Activated CD4-positive, alpha-beta T cell treated with anti-CD3 and anti-CD28 coated beads, Interleukin-2, amount 10 ng/mL, durations not matched to agents 24 days and 14 days (primary cell): ENCODE measurements at places on chromosomes 5 and 9.

GRCh38 chr5:145062280-145063062, 772.7 kb downstream of the PRELID2 start:
- no peak for DNase-seq
- no peaks in the 10 kb centered on the region for H3K4me1 ChIP-seq
- no peak overlapping the region for H3K27ac ChIP-seq
- no peaks in the 10 kb centered on the region for H3K36me3 ChIP-seq
- H3K27me3 ChIP-seq, result no peaks in the 10 kb centered on the region

DNA sequence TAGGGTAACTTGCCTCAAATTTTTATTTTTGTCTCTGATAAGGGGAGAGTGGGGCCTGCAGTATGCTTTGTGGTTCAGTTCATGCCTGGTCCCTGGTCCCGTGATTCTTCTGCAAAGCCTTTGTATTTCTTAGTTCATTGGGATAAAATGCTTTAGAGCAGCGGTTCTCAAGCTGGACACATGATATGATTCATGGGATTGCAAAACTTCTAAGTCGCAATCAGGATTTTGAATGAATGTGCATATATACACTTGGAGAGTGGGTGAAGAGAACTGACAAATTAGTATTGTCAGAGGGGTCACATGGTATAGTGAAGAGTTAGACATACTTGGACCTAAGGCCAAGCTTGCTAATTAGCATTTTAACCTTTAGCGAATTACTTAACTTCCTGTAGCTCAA, 265.4 kb upstream of the KLF9 start:
- H3K36me3 ChIP-seq, result no peaks in the 10 kb centered on the region
- no peaks in the 10 kb centered on the region for H3K4me1 ChIP-seq
- no peak for DNase-seq
- no peak overlapping the region for H3K4me3 ChIP-seq
- H3K27ac ChIP-seq, result no peak overlapping the region

- no peak for DNase-seq
- peaks cover 4% of the 10 kb centered on the region for H3K27me3 ChIP-seq
- no peak overlapping the region for H3K27ac ChIP-seq
- no peaks in the 10 kb centered on the region for H3K4me1 ChIP-seq
Observed at GRCh38 chr5:42828671-42829070, 17.0 kb upstream of the SELENOP start.

DNA sequence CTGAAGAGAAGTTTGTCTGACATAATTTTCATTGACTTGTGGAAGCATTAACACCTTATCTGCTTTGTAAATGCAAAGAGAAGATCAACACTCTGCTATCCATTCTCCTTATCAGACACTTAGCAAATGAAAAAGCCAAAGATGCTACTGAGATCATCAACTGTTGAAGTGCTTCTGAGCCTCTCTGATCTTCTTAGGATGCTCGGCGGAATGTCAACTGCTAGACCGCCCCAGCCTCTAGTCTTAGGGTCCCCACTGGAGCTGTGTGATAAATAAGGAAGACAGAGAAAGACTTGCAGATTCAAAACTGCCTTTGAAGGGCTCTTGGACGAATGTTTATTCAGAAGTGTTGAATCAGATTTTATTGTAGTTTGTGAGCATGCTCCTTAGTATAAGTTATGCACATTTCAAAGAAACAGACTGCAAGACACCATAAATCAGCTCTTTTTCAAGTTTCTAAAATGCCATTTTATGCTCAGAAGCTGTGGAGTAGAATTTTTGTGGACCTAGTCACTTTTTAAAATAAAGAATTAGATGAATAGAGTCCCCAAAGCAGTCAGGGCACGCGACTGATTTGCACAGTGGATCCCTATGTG, 197.9 kb downstream of the DIRAS2 start:
- no peak overlapping the region for H3K4me3 ChIP-seq
- H3K36me3 ChIP-seq, result no peaks in the 10 kb centered on the region
- no peaks in the 10 kb centered on the region for H3K4me1 ChIP-seq
- peaks cover 5% of the 10 kb centered on the region for H3K27me3 ChIP-seq
- H3K27ac ChIP-seq, result no peak overlapping the region

GRCh38 chr9:96071076-96071814, 195.8 kb downstream of the ERCC6L2 start:
- no peaks in the 10 kb centered on the region for H3K36me3 ChIP-seq
- H3K27me3 ChIP-seq, result peaks cover 18% of the 10 kb centered on the region
- H3K4me1 ChIP-seq, result peaks cover 3% of the 10 kb centered on the region
- peak; percentile 75 for DNase-seq
- no peak overlapping the region for H3K27ac ChIP-seq

DNA sequence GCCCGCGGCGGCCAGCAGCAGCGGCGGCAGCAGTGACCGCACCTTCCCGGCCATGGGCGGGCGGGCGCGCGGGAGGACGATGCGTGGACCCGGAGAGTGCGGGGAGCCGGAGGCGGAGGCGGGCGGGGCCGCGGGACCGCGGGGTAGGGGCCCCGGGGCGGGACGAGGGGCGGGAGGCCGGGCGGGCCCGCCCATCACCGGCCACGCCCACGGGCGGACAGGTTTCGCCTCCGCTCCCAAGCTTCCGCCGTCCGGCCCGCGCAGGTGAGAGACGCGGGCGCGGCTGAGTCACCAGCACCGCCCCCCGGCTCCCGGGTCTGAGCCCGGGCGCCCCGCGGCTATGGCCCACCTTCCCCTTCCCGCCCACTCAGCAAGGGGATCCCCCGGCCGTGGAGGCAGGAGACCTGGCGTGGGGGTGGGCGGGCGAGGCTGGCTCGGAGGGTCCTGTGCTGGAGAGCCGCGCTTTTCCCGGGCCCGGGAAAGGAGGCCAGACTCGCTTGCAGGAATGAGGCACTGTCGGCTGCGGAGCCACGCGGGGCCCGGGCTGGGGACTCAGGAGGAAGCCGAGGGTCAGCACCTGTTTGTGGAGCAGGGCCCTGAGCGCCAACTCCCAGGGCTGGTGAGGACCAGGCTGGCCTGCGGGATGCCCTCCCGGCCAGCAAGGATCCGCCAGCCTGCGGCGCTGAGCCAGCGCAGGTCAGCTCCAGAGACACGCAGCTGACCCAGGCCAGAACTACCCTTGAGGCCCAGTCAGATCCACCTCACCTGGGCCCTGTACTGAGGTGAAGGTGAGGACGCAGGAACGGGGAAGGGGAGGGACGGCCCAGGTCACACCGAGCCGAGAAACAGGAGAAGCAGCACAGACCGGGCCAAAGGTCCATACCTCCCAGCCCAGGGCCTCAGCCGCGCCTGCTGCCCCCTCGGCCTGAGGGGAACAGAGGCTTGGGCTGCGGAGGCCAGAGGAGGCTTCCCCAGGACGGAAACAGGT, at the start of gene ENTPD2:
Gene ENTPD2 (minus strand): TSS at position 118 of the 988 bp plus-strand sequence. CDS start 64 bp downstream, at position 54.
- H3K27me3 ChIP-seq, result peaks cover 25% of the 10 kb centered on the region
- H3K4me3 ChIP-seq, result no peak within 1 kb of the TSS
- H3K36me3 ChIP-seq, result no peaks in the 10 kb centered on the region

- H3K27me3 ChIP-seq, result no peaks in the 10 kb centered on the region
- no peak overlapping the region for H3K4me3 ChIP-seq
- no peak for DNase-seq
- no peaks in the 10 kb centered on the region for H3K4me1 ChIP-seq
Observed at GRCh38 chr5:117266280-117266679, 691.7 kb upstream of the SEMA6A start.

GRCh38 chr5:574906-575305, 37.2 kb upstream of the CEP72 start:
- H3K36me3 ChIP-seq, result peaks cover 1% of the 10 kb centered on the region
- no peak overlapping the region for H3K4me3 ChIP-seq
- peaks cover 19% of the 10 kb centered on the region for H3K27me3 ChIP-seq
- H3K27ac ChIP-seq, result no peak overlapping the region

GRCh38 chr9:73050887-73051550, 98.2 kb upstream of the ALDH1A1 start:
- H3K27me3 ChIP-seq, result peaks cover 6% of the 10 kb centered on the region
- no peak overlapping the region for H3K4me3 ChIP-seq
- no peaks in the 10 kb centered on the region for H3K4me1 ChIP-seq

GRCh38 chr9:37921546-37922300, 17.8 kb upstream of the SLC25A51 start:
- H3K27me3 ChIP-seq, result no peaks in the 10 kb centered on the region
- H3K27ac ChIP-seq, result no peak overlapping the region
- H3K4me3 ChIP-seq, result no peak overlapping the region
- no peaks in the 10 kb centered on the region for H3K36me3 ChIP-seq

- no peaks in the 10 kb centered on the region for H3K36me3 ChIP-seq
- DNase-seq, result no peak
- no peaks in the 10 kb centered on the region for H3K27me3 ChIP-seq
- no peak overlapping the region for H3K27ac ChIP-seq
- H3K4me1 ChIP-seq, result no peaks in the 10 kb centered on the region
- no peak overlapping the region for H3K4me3 ChIP-seq
Observed at GRCh38 chr5:32690153-32690552, 21.0 kb upstream of the NPR3 start.

- no peak overlapping the region for H3K4me3 ChIP-seq
- peaks cover 24% of the 10 kb centered on the region for H3K4me1 ChIP-seq
- DNase-seq, result no peak
- H3K27ac ChIP-seq, result no peak overlapping the region
Observed at GRCh38 chr5:158811921-158812320, 287.8 kb downstream of the EBF1 start.

- no peaks in the 10 kb centered on the region for H3K27me3 ChIP-seq
- H3K27ac ChIP-seq, result no peak overlapping the region
- peaks cover 9% of the 10 kb centered on the region for H3K36me3 ChIP-seq
- no peak overlapping the region for H3K4me3 ChIP-seq
Observed at GRCh38 chr5:55680353-55680752, 31.8 kb downstream of the SLC38A9 start.

DNA sequence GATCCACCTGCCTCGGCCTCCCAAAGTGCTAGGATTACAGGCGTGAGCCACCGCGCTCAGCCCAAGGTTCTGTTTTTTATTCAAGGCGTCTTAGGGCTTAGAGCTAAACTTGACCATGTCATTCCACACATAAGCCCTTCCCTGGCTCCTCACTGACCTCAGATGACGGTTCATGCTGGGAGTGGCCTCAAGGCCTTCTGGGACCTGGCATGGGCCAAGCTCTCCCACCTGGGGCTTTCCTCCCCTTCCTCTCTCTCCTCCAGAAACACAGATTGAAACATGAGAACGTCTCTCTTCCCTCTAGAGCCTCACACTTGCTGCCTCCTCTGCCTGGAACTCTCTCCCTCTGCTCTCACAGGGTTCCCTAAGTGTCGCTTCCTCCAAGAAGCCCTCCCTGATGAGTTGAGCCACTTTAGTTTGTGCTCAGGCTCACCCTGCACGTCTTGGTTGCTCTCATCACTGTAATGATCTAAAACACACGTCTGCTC, 155.6 kb upstream of the IER5L start:
- H3K27ac ChIP-seq, result peak overlapping the region; percentile 84
- H3K36me3 ChIP-seq, result no peaks in the 10 kb centered on the region

DNA sequence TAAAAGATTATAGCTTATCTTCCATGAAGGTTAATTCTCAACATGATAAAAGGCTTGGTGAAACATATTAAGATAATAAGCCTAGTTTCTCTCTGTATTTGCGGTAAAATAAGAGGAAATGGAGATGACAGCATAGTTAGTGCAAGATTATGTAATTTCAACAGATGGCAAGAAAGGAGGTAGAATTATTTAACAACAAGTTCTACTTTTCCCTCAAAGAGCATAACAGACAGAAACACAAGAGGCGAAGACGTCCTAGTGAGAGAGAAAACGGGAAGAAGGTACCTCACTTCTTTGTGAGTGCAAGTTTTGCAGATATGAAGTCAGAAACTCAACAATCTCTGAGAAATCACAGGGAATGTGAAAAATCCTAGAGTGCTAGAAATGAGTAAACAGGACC, 144.8 kb upstream of the ADCY2 start:
- no peaks in the 10 kb centered on the region for H3K27me3 ChIP-seq
- H3K36me3 ChIP-seq, result no peaks in the 10 kb centered on the region
- no peak overlapping the region for H3K27ac ChIP-seq
- DNase-seq, result no peak
- no peaks in the 10 kb centered on the region for H3K4me1 ChIP-seq

DNA sequence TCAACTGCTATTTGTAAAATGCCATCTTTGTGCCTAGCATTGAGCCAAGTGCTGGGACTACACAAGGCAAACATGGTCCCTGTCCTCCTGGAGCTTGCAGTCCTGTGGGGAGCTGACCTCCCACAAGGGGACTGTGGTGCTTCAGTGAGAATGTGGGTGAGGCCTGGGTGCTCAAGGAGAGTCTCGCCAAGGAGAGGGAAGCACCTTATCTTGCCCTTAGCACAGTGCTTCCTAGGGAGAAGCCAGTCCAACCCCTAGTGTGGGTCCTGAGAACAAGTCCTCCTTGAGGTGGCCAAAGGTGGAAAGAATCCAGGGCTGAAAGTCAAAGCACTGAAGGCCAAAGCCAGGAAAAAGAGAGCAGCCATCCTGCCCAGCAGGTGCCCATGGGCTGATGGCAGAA, 31.1 kb upstream of the MVB12B start:
- DNase-seq, result no peak
- peaks cover 7% of the 10 kb centered on the region for H3K27me3 ChIP-seq
- H3K36me3 ChIP-seq, result no peaks in the 10 kb centered on the region
- no peak overlapping the region for H3K4me3 ChIP-seq

GRCh38 chr5:14250084-14250695, 107.0 kb downstream of the TRIO start:
- no peaks in the 10 kb centered on the region for H3K36me3 ChIP-seq

GRCh38 chr5:34667705-34668104, 11.6 kb downstream of the RAI14 start:
- no peak overlapping the region for H3K4me3 ChIP-seq
- H3K27me3 ChIP-seq, result no peaks in the 10 kb centered on the region
- H3K27ac ChIP-seq, result no peak overlapping the region
- H3K36me3 ChIP-seq, result no peaks in the 10 kb centered on the region
- no peak for DNase-seq
- H3K4me1 ChIP-seq, result no peaks in the 10 kb centered on the region

- no peaks in the 10 kb centered on the region for H3K36me3 ChIP-seq
- no peak for DNase-seq
- no peaks in the 10 kb centered on the region for H3K4me1 ChIP-seq
- H3K27ac ChIP-seq, result no peak overlapping the region
Observed at GRCh38 chr5:74314906-74315305, 325.6 kb downstream of the ENC1 start.
